ENCODE measurements at places on chromosomes 2 and 18.

- no peak for DNase-seq
These were observed 285.1 kb downstream of the MBD5 start for GRCh38 chr2:148306027-148306426.

- no peak for DNase-seq
These were observed 37.5 kb downstream of the NR4A2 start for GRCh38 chr2:156294945-156295580.

DNA sequence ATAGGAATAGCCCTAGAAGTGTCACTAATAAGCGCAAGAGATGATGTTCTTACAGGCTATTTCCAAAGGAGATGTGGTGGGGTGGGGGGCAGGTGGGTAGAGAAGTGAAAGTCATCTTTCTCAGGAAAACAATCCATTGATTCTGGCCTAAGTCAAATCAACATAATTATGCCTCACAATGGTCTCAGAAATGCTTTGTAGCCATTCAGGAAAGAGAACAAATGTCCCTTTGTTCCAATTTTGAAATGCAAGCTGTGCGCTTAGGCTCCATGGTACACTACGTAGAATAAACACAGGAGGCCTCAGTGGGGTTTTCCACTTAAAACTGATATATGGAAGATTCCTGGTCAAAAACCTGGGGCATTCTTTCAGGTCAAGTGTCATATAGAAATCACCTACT is 529.9 kb upstream of the KLHL29 start:
- DNase-seq: no peak

DNA sequence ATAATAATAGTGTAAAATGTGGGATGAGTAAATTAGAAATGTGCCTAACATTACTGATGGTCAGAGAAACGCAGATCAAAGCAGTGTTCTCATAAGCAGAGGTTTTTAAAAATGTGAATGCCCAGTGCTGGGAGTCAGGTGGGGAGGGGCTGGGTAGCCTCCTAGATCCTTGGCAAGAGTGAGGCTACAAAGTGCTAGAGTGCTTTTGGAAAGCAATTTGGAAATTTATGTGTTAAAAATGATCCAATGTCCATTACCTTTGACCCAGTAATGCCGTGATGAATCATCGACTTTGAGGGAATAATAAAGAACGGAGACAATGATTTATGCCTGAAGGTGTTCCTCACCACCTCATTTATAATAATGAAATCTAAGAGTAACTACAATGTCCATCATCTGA is 44.9 kb upstream of the TWIST2 start:
- DNase-seq: no peak

DNA sequence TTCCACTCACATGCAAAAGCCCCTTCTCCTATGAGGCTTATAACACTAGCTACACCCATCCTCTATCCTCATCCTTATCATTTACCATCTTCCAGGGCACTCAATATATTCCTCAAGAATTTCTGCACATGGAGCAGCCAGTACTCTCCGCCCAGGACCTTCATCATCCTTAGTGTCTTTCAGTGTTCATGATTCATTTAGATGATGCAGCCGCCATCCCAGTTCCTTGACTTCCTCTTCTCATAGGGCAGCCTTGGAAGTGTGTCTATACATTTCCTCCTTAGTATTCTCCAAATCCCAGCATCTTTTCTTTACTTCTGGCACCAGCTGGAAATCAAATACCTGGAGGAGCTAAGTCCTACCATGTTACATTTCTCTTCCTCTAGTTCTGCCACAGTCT is 3.0 kb upstream of the ITSN2 start:
- no peak for DNase-seq

GRCh38 chr18:26640541-26640940 is 92.2 kb upstream of the KCTD1 start:
- no peak for DNase-seq

DNA sequence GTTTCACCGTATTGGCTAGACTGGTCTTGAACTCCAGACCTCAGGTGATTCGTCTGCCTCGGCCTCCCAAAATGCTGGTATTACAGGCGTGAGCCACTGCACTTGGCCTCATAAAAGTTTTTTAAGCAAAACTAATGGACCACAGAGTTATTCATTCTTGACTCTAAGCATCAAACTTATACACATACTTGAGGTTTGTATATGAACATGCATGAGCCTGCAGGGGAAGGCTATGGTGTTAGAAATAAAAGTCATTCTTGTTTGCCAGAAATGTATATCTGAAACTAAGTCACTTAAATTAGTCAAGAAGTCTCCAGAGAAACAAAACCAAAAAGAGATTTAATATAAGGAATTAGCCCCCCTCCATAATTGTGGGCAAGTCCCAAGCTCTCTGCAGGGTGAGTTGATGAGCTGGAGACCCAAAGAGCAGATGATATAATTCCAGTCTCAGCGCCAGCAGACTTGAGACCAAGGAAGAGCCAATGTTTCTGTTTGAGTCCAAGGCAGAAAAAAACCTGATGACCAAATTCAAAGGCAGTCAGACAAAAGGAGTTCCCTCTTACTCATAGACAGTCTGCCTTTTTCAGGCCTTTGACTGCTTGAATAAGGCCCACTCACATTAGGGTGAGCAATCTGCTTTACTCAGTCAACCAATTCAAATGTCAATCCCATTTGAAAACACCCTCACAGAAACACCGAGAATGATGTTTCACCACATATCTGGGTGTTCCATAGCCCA is 69.0 kb upstream of the DSG1 start:
- no peak for DNase-seq

GRCh38 chr2:222535477-222535876 is 111.1 kb downstream of the SGPP2 start:
- DNase-seq: no peak

DNA sequence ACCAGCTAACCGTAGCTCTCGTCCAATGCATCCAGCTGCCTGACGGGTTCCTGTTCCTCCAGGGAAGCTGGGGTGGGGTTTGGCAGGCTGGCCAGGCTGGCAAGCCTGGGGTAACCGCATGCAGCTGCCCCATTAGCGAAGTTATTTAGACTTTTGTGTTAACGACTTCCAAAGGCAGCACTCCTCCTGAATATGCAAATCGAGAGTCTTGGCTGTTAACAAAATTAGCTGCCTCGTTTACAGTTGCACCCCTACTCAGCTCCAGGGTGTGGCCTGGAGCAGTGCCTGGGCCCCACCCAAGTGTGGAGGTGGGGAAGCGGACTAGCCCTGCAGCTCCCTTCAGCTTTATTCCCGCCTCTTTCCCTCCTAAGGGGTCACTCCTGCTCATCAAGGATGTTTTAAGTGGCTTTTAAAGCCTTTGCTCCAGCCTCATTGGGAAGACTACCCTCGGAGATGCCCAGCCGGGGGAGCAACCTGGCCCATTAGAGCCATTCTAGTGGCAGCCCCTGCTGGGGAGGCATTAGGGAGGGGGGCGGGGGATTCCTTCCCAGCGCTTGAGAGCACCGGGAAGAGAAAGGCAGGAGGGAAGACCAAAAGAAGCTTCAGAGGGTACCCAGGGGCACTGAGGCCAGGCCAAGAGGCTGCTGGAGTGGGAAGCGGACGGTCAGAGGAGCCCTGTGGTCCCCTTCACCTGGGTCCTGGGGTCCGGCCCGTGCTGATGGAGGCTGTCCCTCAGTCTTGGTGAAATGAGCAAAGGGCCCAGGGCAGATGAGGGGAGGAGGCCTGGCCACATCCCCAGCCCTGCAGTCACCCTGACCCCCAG is 204.1 kb downstream of the CELF4 start:
- no peak for DNase-seq

Data from T-helper 2 cell (primary cell).